ENCODE measurements at places on chromosomes 1 and 21. TPM values are rescaled to one million over a fixed set of nuclear protein-coding genes. Genes with fewer than 3 reads are reported as not detected.

GRCh38 chr21:44920694-44921604, at the start of gene ITGB2:
Gene ITGB2 (minus strand): TSS chr21:44920899. CDS start chr21:44910782, 10,117 bp downstream.
- DNase-seq, result no peak

DNA sequence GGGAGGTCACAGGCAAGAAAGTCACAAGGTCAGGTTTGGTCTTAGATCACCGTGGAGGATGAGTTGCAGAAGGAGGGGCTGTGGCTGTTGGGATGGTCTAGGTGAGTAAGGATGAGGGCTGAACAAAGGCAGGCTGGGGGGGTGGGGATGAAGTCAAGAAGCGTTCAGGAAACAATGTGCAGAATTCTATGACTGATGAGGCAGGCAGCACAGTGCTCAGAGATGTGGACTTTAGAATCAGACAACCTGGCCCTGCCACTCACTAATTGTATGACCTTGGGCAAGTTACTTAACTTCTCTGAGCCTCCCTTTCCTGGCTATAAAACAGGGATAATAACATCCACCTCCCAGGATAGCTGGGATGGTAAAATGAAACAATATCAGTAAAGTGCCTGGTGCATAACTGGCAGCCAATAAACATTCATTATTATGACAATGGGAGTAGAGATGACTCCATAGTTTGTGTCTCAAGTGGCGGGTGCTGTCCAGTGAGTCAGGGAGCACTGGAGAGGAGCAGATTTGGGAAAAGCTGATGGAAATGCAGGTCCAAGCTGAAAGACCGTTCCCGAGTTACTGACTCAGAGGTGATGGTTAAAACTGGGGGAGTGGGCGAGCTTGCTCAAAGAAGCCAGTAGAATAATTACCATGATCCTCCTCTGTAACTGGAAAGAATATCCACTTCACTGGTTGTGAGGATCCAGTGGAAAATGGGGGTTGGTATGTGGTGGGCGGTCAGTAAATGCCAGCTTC, 2.1 kb downstream of the TIE1 start:
- DNase-seq, result no peak

DNA sequence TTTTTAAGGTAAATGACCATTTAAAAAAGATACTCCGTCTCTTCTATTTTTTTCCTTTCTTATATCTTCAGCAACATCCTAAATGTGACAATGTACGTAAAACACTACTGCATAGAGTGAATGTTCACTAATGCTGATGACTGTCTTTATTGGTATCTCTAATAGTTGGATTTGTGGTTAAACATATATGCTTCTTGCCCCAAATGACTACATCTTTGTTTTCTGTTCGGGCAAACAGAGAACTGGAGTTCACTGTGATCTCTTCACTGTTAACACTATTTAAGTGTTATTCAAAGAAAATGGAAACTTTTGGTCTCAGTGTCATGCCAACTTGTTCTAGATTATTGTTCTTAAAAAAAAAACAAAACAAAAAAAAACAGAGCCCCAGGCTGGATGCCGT, 109.4 kb downstream of the KIF26B start:
- no peak for DNase-seq

GRCh38 chr1:32242341-32242851, 4.6 kb upstream of the FAM167B start:
- no peak for DNase-seq

DNA sequence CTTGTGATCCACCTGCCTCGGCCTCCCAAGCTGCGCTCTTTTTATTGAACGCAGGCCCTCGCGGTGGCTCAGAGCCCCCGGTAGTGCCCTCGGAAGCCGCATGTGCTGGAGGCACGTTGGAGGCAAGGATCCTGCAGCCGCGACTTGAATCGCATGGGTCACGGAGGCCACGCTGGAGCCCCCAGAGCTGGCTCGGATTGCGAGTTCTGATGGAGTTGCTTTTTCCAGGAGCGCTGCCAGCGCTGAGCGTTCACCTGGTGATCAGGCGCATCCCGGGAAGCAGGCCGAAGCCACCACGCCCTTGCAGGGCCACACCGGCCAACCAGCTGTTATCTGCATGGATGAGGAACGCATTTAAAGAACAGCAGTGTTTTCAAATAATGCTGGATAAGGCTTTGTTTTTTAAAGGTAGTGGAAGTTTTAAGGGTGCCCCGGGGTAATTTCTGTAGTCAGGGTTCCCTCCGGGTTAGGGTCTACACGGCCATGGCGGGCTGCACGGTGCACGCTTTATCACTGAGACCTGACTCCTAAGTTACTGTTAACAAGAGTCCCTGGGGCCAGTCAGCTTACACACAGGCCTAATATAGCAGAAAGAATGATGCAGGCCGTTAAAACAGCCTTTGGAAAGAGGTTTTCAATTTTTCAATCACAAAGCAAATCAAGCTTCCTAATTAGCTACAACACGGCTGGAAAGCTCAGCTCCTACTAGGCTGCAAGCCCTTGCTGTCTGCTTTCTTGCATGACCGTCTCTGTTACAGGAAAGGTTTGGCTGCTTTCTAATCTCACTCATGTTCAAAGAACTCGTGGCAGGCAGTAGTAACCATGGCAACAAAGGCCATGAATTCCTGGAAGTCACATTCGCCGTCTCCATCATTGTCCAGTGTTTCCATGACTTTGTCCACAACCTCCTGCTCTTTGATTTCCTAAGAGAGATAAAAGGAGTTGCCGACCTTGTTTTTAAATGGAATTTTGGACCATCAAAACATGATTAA, 6.0 kb downstream of the S100B start:
- DNase-seq, result no peak

- peak; percentile 54 for DNase-seq
These were observed 30.0 kb downstream of the ARHGEF10L start for GRCh38 chr1:17569200-17570139.

DNA sequence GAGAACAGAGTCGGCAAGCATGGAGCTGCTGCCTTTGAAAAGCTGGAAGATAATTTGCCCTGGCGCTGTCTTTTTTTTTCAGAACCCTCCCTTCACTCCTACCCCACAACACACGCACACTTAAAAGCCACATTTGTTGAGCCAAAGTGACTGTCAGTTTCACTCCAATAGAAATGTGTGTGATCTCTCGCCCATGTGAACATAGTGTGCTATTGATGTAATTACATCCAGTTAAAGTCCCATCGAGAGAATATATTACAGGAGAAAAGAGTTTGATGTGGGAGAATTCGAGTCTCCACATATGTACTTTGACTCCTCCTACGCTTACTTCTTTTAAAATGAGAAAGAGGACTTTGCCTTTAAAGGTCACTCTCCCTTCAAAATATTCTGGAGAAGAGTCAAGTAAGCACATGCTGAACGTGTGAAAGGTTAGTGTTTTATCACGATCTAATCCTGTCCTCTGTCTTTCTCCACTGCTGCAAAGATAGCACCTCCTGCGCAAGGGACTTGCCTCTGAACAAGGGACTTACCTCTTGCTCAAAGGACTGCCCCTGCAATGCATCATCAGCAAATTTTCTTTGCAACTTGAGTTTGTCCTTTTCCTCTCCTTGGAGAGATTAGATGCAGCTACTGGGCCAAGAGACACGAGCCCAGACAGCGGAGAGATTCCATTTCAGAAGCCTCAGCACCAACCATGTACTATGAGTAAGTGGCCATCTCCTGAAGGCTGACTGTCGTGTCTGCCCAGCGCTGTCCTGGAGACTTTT, 613.9 kb downstream of the PTPRU start:
- no peak for DNase-seq

- no peak for DNase-seq
These were observed 29.9 kb downstream of the MAP10 start for GRCh38 chr1:232835166-232835565.

DNA sequence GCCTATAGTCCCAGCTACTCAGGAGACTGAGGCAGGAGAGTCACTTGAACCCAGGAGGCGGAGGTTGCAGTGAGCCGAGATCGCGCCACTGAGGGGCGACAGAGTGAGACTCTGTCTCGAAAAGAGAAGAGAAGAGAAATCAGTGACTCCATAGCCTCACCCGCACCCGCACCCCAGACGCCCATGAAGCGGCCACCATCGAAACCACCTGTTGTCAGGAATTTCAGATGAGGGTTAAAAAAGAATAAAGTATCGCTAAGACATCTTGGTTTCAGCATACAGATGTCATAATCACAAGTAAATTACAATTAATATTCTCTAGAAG, 47.4 kb downstream of the NPHP4 start:
- DNase-seq, result no peak

DNA sequence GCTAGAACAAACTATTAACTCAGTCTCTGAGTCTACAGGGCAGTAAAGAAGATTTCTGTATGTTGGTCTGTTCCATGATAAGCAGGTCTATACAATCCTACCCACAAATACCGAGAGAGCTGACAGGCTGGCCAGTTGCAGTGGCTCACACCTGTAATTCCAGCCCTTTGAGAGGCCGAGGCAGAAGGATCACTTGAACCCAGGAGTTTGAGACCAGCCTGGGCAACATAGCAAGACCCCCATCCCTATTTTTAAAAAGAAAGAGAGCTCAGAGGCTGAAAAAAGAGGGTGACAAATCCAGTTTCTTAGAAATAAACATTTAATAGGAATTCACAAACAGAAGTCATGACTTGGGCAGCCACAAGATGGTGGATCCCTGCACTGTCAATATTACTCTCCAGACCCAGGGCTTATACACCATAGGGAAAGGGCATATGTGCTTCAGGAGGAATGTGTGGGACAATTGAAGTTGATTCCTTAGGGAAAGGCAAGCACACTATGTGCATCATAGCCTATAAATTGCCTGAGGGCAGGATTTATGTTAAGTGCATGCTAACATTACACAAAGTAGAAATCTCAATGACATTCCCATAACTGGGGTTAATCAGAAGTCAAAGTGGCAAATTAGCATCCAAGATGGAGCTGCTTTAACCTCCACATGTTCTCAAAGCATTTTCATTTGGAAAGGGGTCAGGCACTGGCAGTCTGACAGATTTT, 66.8 kb downstream of the SLC16A1 start:
- no peak for DNase-seq

GRCh38 chr1:104671684-104672353, 922.1 kb downstream of the AMY1C start:
- no peak for DNase-seq

- no peak for DNase-seq
These were observed 13.5 kb downstream of the SHISA4 start for GRCh38 chr1:201902198-201902597.

GRCh38 chr1:213723187-213723586, 264.6 kb upstream of the PROX1 start:
- no peak for DNase-seq

DNA sequence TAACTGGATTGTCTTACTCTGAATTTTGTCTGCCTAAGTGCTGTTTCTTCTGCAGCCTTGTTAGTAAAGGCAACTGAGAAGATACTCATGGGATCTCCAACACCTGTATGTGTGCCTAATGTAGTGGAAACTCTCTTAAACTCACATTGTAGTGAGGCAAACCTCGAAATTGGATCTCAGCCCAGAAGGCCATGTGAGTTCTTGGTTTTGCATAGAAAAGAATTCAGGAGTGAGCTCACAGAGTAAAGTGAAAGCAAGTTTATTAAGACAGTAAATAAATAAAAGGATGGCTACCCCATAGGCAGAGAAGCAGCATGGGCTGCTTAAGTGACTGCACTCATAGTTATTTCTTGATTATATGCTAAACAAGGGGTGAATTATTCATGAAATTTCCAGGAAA, 1344.7 kb downstream of the NCAM2 start:
- no peak for DNase-seq

- no peak for DNase-seq
These were observed 535.4 kb downstream of the SMYD3 start for GRCh38 chr1:245971711-245972085.

DNA sequence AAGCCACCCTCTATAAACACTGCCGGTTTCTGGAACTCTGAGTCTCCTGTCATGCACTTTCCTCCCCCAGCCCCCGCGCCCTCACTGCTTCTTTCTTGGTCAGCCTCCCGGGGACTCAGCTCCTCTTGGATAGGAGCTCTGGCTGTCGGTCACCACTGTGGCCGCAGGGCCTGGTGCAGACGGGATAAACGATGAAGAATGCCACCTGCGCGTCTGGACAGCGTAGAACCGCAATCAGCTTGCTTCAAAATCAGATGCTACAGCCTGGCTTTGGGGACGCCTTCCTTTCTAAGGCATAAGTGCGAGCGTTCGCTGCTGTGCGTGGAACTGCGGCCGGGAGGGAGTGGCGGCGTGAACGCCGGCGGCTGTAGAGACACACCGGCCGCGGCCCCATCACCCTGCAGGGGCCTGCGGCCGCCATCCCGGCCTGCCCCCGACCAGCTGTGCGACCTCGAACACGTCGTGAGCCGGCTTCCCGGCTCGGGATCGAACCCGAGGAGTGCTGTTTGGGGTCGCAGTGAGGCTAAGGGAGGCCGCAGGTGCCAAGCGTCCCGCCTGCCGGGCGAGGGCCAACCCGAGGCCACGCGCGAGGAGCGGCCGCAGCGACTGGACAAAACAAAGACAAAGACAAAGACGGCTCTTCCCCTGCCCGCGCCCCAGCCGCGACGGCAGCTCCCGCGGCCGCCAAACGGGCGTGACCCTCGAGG, 688 bp downstream of the PTTG1IP start:
- peak; percentile 11 for DNase-seq

- no peak for DNase-seq
These were observed 376 bp downstream of the AVPR1B start for GRCh38 chr1:206116873-206117150.

DNA sequence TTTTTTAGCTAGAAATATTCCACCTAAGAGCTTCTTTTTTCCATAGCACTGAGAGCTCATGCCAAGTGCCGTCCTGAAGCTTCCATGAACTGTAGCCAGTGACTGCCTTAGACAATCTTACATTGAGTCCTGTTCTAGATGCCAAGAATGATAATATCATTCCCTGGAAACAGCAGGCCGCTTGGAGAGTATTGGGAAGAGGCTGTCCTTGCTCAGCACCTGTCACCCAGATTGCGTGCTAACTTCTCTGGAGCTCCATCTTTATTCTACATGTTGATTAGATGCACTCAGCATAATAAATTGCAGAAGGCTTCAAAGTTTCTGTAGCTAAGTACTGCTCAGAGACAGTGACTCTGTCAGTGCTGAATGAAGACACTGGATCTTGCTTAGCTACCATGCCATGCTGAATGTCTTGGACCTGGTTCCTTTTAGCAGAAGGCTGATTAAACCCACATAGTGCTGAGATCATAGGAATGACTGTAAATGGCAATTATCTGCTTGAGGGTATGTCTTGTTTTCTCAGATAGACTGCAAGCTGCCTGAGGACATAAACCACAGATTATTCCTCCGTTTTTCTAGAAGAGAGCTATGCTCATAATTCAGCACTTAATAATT, 83.1 kb upstream of the IRF2BP2 start:
- no peak for DNase-seq

DNA sequence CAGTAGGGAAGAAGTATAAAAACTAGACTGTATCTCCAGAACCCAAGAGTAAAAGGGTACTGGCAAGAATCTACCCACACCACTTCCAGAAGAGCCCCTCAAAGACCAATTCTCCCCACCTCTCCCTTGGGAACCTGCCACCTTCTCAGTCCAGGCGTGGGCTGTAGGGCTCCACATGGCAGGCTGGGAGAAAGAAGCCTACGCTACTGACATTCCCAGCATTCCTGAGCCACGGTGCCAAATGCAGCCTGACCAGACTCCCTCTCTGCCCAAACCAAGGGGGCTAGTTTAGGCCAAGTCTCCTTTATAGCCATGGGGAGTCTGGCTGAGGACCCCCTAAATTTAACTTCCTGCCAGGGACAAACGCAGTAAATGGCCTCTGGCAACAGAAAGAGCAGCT, 2.0 kb downstream of the UBE2Q1 start:
- DNase-seq, result no peak

- no peak for DNase-seq
These were observed 1.5 kb downstream of the RNF186 start for GRCh38 chr1:19813643-19813960.

FLG2 gene
- total RNA-seq, result not detected

HPDL gene
- total RNA-seq, result 113 TPM

SPRR2G gene
- total RNA-seq, result not detected

GOLT1A gene
- total RNA-seq, result 28.7 TPM

EFNA1 gene
- 49.8 TPM for total RNA-seq

CTSK gene
- 1.5 TPM for total RNA-seq

LIN28A gene
- total RNA-seq, result not detected

OR2T2 gene
- not detected for total RNA-seq

GJA8 gene
- not detected for total RNA-seq

Measured in HT-29 (cell line).